ENCODE measurements at places on chromosomes 3 and 15.

DNA sequence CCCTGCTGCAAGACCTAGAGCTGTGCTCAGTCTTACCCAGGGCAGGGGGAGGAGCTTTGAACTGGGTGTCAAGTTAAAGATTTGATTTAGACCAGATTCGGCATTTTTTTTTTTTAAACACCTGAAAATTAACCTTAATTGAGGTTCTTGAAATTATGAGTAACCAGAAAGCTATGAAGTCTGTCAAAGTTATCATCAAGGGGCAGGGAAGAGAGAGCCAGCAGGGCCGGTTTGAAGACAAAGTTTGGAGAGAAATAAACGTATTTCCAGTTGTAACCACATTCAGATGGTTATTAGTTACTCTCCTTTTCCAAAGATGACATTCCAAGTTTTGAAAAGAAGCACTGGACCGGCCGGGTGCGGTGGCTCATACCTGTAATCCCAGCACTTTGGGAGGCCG lies 12.0 kb downstream of the TMEM266 start:
- DNase-seq: no peak

- no peak for DNase-seq
Measured at GRCh38 chr3:141246224-141246957, 14.8 kb downstream of the PXYLP1 start.

GRCh38 chr3:127761441-127761801 lies 60.9 kb downstream of the MGLL start:
- no peak for DNase-seq

GRCh38 chr3:133384331-133385027 lies 15.4 kb upstream of the BFSP2 start:
- DNase-seq: no peak

DNA sequence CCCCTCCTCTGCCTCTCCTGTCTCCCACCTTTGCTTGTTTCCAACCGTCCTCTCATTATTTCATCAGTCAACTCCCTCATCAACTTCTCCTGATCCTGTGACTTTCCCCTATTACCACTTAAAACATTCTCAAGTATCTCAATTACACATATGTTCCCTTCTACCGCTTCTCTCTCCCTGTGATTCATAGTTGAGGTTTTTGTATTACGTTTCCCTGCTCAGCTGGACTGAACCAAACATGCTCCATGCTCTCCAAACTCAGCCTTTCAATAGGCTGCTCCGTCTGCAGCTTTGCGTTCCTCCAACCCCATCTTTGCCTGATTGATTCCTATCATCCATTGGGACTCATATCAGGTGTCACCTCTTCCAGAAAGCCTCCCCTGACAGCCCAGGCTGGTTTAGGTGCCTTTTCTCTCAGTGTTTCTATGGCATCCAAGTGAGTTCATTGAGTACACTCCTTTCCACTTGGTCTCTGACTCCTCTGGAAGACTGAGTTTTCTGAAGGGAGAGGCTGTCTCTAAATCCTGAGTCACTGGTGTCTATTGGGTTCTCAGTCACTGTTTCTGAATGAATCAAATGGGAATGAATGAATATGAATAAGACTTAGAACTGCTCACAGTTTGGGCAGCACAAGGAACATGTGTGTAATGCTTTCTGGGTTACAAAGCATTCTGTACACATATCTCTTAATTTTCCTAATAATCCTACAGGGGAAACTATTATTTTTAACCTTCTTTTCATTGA lies 56.4 kb downstream of the PLD1 start:
- no peak for DNase-seq

DNA sequence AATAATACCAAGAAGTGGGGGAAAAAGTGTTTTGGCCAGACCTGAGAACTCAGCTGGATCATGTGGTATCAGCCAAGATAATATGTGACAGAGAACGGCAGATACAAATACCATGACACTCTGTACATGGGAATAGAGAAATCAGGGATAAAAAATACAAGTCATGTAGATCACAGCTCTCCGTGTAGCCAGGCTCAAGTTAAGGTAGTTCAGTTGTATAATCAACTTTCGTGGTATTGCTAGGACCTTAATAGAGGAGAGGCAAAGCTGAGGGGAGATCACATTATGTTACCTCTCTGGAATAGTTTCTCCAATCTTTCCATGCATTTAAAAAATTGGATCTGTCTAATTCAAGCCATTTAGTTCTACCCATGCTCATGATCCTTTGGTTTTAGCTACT lies 179.8 kb downstream of the GHSR start:
- no peak for DNase-seq

All from stimulated activated CD8-positive, alpha-beta memory T cell treated with anti-CD3 and anti-CD28 coated beads, Interleukin-4, amount 100 ng/mL, for 4 hours (primary cell).